ENCODE measurements at places on chromosomes 3 and 15.
A peak's percentile ranks its signal among the peaks of the same experiment; 100 is the strongest.

GRCh38 chr3:160003520-160004128 lies 15.0 kb downstream of the IL12A start:
- DNase-seq = peak; percentile 32

DNA sequence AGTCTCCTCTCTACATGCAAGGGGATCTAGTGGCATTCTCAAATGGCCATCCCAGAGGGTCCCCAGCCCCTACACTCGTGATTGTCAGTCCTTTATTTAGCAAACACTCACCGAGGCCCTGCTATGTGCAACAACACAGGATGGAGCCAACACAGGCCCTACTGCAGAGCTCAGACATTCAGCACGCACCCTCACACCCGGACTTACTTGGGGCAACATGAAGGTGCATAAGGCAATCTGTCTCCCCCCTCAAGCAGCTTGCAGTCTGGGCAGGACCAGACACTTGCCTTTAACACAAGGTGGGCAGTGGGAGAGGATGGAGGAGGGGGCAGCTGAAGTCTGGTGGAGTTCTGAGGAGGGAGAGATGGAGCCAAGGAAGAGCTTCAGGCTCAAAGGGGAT lies 258.4 kb downstream of the XXYLT1 start:
- DNase-seq = no peak

DNA sequence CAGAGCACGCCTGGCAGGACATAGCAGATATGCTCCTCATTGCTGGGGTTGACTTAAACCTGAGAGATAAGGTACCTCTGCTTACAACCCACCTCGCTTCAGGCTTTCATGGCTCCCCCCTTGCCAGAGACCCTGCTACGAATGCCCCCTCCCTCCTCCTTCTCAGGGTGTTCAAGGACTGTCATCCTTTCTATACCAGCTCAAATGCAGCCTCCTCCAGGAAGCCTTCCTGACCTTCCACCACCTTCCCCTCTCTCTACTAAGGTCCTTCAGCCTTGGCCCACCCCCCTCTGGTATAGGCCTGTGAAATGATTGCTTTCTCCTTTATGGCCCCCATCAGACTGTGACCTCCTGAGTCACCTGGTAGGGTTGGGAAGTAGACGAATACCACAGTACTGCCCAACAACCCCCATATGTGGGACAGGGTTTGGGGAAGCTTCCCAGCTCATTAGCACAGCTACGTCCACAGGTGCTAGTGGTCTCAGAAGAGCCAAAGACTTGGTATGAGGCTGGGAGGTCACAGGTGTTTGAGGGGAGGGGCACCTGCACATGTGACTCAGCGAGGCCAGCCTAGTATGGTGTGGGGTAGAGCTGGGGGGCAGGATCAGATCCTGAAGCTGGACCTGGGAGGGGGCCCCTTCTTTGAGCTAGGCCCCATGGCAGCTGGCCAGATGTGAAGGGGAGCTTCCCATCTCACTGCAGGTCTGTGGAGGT lies 32.0 kb downstream of the ANKDD1A start:
- no peak for DNase-seq

DNA sequence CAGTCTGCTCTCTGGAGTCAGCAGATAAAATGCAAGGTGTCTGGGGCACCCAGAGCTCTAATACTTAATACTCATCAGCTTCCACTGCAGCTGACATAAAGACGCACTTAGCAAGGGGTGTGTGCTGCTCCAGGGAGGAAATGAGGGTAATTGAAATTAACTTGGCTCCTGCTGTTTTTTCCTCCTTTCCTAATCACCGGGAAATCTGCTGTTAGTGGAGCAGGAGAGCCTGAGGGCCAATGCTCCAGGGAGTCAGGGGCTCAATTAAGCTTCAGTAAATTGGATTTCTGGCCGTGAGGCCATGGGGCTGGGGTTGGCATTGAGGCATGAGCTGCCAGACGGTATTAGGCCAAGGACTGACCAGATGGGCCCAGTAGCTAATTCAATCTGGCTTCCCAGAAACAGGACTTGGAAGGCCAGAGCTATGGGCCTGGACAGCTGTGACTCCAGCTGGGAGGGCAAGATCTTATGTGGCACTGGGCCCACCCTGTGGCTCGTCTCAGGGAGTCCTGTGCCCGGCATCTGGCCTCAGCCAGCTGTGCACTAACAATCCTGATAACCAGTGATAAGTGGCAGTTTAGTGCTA lies 30.7 kb upstream of the CHRNB4 start:
- DNase-seq = no peak

Measured in stimulated activated CD4-positive, alpha-beta T cell treated with anti-CD3 and anti-CD28 coated beads, Interleukin-12 subunit alpha, Interleukin-12 subunit beta, amount 100 ng/mL, for 24 hours (primary cell).